Esophagus squamous epithelium (tissue), 5 donors: ENCODE measurements at places on chromosomes 6 and 20.

GRCh38 chr6:169839029-169839481, 87.6 kb downstream of the ERMARD start:
- no peak for DNase-seq

GRCh38 chr6:140427842-140428241, 1053.4 kb upstream of the CITED2 start:
- DNase-seq, result no peak

DNA sequence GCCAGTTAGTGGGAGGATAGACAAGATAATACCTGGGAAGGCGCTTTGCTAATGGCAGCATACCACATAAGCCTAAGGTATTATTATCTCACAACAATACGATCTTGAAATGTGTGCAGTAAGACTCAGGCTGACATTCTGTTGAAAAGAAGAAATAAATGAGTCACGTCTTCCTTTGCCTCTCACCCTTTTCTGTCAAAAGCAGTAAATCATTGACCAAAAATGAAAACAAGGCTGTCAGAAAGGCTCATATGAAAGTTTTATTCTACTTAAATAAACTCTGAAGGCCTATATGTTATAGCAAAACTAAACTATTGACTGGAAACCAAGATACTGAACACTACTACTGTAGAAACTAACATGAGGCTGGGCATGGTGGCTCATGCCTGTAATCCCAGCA, 43.1 kb upstream of the IL20RA start:
- no peak for DNase-seq

DNA sequence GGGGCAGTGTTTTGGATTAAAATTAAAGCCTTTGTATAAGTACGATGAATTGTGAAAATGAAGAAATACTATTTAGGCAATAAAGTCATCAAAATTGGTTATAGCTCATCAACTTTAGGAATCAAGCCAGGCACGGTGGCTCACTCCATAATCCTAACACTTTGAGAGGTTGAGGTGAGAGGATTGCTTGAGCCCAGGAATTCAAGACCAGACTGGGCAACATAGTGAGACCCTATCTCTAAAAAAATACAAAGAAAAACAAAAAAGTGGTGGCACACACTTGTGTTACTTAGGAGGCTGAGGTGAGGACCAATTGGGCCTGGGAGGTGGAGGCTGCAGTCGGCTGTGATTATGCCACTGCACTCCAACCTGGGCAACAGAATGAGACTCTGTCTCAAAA, 8.5 kb upstream of the RHAG start:
- no peak for DNase-seq

DNA sequence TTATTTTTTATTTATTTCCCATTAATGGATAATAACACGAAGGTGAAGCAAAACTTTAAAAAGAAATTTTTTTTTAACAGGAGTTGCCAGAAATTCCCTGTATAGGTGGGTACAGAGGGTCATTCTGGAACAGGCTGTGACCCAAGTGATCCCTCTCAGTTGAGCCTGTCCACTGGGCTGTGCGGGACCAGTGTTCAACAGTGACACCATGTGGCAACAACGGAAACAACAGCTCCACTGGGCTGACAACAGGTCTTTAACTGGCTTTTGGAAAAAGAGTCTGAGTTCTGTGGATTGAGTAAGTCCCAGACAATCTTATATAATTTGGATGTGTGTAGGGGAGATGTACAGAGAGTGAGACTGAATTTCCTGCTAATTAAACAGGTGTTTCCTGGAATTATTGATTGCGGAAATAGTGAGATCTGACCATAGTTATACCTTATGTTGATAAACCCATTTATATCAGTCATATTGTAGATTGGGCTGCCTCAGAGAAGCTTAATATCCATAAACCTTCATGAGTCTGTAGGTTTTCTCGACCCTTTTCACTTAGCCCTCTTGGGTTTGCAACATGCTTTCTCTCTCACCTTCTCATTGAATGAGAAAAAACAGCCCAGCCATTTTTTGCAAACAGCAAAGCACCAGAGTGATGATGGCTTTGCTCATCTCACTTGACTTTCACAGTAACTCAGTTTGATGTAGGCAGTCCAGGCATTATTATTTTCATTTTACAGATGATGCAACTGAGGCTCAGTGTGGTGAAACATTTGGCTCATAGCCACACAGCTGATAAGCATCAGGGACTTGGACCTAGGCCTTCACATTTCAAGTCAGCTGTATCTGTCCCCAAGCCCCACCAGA, 17.5 kb downstream of the KIAA1755 start:
- no peak for DNase-seq

- DNase-seq, result no peak
Observed at GRCh38 chr6:1705630-1706029, 95.9 kb downstream of the FOXC1 start.

DNA sequence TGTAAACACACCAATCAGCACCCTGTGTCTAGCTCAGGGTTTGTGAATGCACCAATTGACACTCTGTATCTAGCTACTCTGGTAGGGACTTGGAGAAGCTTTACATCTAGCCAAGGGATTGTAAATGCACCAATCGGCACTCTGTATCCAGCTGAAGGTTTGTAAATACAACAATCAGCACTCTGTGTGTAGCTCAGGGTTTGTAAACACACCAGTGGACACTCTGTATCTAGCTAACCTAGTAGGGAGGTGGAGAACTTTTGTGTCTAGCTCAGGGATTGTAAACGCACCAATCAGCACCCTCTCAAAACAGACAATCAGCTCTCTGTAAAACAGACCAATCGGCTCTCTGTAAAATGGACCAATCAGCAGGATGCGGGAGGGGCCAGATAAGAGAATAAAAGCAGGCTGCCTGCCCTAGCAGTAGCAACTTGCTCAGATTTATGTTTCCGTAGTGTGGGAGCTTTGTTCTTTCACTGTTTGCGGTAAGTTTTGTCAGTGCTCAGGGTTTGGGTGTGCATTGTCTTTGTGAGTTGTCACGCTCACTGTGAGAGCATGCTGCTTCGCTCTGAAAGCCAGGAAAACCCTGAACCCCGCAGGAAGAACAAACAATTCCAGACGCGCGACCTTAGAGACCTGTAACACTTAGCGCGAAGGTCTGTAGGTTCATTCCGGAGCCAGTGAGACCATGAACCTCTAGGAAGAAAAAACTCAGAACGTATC, 37.0 kb downstream of the RIOK1 start:
- DNase-seq, result no peak

- DNase-seq, result no peak
Observed at GRCh38 chr6:11744753-11745152, 33.9 kb downstream of the ADTRP start.

DNA sequence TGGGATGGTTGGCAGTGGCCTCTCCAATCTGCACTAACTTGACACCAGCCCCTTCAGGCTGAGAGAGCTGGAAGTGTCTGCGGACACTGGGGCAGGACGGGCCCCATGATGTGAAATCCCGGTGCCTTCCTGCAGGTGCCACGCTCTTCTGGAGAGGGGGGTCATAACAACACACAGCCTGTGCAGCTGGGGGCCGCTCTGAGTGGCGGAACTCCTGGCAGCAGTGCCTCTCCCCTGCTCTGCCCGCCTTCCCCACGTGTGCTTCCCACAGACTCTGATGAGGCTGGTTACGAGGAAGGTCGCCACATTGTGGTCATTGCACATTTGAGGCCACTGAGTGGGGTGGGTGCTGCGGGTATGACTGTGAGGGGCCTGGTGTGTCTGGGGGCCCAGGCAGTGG, 145.2 kb downstream of the DTNBP1 start:
- DNase-seq, result no peak

DNA sequence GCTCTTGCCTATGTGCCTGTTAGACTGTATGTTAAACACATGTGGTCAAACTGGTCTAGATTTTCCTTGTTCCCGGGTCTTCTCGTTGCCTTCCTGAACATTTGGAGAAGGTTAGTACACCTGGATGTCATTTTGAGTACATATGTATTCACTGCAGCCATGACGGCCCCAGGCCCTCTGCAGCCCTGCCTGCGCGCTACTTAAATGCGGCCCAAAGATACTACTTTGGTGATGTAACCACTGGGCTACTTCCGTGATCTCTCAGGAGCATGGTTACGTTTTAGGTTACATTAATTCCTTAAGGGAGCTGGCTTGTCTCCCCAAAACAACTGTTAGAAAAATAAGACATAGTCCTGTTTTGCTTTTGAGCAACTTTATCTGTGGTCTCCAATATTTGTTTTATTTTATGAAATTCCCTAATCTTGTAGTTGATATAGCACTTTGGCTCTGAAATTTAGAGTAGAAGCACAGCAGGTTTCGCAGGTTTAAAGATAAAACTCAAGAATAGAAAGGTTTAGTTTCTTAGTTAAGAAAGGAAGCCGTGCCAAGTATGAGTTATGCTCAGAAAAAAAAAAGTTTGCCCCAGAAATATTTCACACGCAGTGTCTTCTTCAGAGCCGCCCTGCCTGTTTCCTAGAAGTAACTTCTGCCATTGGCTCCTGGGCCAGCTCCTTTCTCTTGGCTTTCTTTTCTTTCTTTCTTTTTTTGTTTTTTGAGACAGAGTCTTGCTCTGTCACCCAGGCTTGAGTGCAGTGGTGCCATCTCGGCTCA, 38.1 kb downstream of the TIAM2 start:
- no peak for DNase-seq

- no peak for DNase-seq
Observed at GRCh38 chr6:160238761-160239751, 19.6 kb downstream of the SLC22A2 start.

GRCh38 chr20:47106786-47107185, 212.1 kb downstream of the EYA2 start:
- DNase-seq, result no peak

DNA sequence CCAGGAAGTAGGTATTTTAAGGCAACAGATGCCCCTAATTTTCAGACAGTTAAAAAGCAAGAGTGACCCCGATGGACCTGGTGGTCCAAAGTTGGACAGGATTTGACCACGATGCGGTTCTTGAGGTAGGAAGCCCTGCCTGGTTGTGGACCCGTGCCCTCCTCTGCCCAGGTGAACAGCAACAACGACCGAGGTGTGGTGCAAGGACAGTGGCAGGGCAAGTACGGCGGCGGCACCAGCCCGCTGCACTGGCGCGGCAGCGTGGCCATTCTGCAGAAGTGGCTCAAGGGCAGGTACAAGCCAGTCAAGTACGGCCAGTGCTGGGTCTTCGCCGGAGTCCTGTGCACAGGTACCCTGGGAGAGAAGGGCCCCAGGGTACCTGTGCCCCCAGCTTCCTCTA, 18.7 kb downstream of the TGM6 start:
- DNase-seq, result no peak

- no peak for DNase-seq
Observed at GRCh38 chr6:127182501-127182900, 64.0 kb downstream of the RSPO3 start.

DNA sequence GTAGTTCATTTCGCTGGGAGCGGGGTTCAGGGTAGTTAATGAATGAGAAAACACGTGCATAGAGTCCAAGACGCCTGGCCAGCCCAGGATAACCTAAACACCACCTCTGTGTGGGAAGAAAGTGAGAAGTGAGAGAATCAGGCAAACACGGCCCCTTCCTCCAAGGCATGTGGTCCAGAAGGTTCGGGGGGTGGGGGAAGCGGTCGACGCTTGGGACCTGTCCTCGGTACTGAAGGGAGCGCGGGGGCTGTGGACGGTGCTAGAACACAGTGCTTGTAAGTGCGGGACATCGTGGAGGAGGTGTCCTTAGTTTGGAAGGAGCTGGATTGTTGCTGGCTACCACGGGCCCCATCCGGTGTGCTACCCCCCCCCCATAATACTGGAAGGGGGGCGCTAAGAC, 1.7 kb upstream of the VSTM2L start:
- DNase-seq, result no peak

DNA sequence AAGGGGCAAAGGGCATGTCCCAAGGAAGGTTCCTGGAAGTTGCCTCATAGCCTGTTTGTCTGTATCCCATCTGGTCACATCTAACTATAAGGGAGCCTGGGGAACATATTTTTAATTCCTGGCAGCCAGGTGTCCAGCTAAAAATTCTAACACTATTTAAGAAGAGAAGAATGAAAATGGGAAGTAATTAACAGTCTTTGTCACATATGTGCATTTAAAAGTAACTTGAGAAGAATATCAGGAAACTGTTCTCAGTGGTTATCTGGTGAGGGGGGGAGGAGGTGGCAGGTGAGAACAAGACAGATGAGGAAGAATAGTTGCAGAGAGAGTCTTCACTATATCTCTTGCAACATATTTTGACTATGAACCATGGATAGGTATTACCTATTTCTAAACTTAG, 75.5 kb upstream of the ELOVL5 start:
- DNase-seq, result no peak

GRCh38 chr20:57432862-57433491, 41.8 kb downstream of the RBM38 start:
- DNase-seq, result peak; percentile 30

DNA sequence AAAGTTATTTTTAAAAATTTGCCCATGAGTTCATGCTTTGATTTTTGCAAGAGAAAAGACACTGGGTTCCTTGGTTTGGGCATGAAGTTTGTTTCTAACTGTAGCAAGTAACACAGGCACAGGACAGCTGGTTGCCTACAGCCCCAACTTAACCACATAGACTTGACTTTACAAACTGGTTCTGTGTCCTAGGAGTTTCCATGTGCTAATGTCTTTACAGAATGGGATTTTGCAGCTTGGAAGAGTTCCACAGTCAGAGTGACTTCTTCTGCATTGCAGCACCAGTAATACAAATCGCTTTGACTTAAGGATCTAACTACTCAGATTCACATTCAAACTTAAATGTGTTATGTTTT, 44.3 kb downstream of the OR2B2 start:
- DNase-seq, result no peak

- DNase-seq, result no peak
Observed at GRCh38 chr6:89251170-89251569, 34.0 kb upstream of the GABRR1 start.

DNA sequence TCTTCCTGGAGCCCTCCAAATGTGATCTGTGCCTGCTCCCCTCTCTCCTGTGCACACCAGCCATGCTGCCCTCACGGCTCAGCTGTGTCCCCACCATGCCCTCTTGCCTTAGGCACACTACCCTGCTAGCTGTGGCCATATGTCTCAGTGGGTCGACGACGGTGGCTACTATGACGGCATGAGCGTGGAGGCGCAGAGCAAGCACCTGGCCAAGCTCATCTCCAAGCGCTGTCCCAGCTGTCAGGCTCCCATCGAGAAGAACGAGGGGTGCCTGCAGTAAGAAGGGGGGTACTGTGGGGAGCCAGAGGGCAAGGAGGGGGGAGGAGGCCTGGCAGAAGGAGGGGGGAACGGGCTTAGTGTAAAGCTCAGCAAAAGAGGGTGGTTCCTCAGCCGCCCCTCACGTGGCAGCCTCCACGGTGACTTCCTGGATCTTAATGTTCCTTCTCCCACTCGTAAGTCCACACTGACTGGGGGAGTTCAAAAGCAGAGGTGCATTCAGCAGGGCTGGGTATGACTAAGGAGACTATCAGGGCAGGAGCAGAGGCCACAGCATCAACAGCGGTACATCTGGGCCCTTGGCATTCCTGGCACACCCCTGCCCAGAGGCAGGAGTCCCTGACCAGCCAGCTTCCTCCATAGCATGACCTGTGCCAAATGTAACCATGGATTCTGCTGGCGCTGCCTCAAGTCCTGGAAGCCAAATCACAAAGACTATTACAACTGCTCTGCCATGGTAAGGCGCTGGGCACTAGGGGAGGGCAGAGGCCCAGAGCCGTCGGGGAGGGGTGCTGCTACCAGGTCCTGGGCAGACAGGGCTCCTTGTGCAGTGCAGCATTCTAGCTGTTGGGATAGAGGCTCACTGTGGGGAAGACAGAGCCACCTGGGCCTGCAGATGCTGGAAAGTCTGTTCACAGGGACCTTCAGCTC, 8.0 kb downstream of the DNPH1 start:
- no peak for DNase-seq

- DNase-seq, result no peak
Observed at GRCh38 chr20:45850238-45850637, 7.0 kb downstream of the ACOT8 start.

GRCh38 chr6:14732844-14733757, 512.8 kb upstream of the JARID2 start:
- no peak for DNase-seq
